Activated T-helper 1 cell treated with anti-CD3 and anti-CD28 coated beads, Interleukin-2, amount 50 U/mL, for 16 hours (primary cell): ENCODE measurements at places on chromosomes 2 and 18.

- no peak for DNase-seq
These were observed 9.0 kb downstream of the TM4SF20 start for GRCh38 chr2:227370092-227370491.

GRCh38 chr18:10926621-10927161, 222.7 kb downstream of the PIEZO2 start:
- no peak for DNase-seq

GRCh38 chr2:85291425-85292023, 36.3 kb downstream of the TGOLN2 start:
- no peak for DNase-seq

- DNase-seq = no peak
These were observed 110.9 kb downstream of the MIB1 start for GRCh38 chr18:21851327-21851961.

GRCh38 chr2:238139196-238140039, 950 bp downstream of the KLHL30 start:
- no peak for DNase-seq

DNA sequence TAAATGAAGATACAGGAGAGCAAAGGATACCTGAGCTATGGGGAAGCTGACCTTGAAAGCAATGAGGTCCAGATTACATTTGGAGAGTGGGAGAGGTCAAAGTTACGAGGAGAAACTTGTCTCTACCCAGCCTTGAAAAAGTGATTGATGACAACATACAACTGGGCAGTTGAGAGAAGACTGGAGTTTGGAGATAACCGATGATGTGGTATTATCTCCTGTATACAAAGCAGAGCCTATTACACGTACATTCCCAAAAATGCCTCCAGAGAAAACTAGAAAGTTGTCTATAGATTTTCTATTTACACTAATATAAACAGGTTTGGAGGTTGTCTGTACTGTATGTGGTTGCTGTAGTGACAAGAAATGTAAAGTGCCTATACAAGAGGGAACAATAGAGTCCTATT, 28.3 kb downstream of the ARL5A start:
- DNase-seq = no peak

- no peak for DNase-seq
These were observed 25.6 kb upstream of the ZNF407 start for GRCh38 chr18:74571895-74572680.

DNA sequence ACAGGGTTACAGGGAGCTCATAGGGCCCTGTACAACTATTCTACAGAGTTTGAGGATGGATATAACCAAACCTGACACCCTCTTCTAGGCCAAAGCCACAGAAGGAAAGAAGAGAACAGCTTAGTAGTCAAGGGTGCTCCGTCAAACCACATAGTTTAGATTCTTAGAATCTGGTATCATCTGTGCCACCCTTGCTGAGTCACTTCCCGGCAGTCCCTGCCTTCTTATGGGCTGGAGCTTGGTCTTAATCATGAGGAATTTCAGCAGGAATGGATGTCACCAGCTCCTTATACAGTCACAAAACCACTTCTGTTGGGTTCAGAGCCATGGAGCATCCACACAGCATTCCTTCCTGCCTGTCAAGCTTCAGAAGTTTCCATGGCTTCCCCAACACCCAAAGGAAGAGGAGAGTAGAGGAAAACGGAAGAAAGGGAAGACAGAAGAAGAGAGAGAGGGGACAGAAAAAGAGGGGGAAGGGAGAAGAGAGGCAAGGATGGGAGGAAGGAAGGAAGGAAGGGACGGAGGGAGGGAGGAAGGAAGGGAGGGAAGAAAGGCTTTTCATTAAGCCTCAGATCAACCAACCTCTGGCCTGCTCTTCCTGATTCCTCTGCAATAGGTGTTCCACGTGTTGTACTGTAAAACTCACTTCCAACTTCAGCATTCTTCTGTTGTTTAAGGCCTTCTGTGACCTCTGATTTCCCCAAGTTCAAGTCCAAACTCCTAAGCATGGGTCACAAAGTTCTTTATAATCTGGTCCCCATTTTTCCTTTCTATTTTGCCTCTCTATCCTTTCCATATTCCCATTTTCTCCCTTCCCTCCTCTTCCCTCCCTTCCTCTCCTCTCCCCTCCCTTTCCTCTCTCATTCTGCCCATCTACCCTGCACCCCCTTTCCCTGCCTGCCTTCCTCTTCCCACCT, 246.1 kb upstream of the TNP1 start:
- no peak for DNase-seq

- DNase-seq = no peak
These were observed 315.9 kb downstream of the RNF144A start for GRCh38 chr2:7233126-7233525.

DNA sequence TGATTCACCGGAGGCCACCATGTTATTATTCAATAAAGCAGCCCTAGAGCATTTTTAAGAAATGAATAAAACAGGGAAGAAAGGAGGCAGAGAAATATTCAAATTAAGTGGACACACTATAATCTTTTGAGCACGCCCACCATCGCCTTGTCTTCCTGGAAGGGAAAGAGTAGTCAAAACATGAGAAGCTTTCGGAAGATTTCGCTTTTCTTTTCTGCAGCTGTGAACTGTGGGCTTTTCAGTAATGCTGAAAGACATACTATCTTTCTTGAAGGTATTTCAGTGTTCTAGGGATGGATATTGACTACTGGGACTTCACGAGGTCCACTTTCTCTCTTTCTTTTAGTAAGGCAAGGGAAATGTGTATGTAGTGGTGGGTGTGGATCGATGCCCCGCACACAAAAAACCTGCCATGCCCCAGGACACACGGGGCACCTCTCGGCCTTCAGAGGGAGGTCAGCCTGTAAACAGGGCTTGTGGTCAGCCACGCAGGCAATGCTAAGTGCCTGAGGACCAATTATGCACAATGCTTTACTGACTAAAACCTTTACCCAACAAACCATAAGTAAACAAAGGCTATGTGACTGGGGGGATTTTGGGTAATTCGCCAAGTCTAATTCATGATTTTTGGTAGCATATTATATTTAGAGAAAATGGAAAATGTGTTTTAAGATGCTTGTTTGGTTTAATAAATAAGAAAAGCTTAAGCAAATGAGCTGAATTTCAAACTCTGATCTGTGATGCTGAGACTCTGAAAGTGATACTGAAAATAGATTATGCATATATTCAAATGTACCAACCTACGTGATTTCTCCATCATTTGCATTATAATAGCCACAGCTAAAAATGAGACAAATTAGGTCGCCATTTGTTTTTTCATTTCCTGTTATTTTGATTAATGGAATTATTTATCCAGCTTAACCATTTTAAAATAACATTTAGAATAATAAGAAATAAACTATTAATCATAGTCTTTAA, 130.5 kb downstream of the ZNF516 start:
- no peak for DNase-seq

DNA sequence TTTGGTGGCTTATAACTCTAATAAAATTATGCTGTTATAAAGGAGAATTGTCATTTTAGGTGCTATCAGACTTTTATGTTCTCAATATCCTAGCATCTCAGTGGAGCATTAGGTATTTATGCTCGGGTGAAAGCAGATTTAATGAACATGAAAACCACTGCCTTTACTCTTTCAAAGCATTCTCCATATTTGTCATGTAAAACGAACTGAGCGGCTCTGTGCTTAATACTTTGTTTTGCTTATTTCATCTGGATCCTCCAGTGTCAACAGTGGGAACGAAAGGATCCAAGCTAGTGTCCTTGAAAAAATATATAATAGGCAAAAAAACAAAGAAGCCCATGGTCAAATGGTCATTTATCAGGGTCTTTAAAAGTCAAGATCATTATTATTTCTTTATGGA, 53.5 kb downstream of the THSD7B start:
- no peak for DNase-seq

- no peak for DNase-seq
These were observed 35.5 kb downstream of the ZC3H6 start for GRCh38 chr2:112310906-112311305.

DNA sequence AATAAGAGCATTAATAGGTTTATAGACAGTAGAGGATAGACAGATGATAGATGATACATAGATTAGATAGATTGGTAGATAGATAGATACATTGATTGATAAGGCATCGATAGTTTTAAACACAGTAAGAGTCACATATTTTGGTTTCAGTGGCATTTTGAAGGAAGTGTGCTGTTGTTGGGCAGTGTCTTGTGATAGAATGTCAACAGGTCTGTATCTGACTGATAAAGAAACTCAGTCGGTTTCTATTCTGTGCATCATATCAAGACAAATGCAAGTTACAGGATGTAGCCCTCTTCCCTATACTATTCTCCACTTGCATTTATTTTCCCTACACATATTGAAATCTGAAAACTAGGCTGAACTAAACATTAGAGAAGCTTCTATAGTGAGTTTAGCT, 1229.0 kb upstream of the ZEB2 start:
- DNase-seq = no peak

DNA sequence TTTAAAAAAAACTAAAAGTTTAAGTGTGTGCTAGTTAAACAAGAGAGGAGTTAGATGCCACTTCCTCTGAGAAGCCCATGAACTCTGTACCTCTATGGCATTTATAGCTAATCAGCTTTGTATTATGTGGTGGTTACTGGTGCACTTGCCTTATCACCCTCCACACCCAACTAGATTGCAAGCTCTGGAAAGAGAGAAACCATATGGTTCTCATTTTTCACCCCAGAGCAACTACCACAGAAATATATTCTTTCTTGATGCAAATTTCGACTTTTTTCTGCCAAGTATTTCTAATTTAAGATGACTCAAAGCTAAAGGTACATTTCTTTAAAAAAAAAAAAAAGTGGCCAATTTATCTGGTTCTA, 24.2 kb downstream of the RAPH1 start:
- no peak for DNase-seq

DNA sequence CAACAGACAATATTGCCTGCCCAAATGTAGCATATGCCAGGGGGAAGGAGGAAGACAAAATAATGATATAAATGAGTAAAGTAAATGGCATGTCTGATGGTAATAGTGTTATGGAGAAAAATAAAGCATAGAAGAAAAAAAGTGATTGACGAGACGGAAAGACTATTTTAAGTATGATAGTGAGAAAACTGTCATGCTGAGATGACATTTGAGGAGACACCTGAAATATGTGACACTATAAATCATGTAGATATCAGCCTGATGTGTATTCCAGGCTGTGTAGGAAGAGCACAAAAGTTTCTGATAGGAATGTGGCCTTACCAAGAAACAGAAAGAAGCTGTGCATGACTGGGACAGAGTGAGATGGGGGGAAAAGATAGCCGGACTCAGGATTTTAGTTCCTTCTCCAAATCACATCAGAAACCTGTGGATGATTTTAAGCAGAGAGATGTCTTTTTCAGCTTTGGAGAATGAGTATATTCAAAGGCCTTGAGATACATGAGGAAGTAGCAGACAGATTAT, 387.3 kb upstream of the SYT4 start:
- DNase-seq = no peak

- DNase-seq = no peak
These were observed 55.1 kb downstream of the RHOB start for GRCh38 chr2:20501974-20502373.

GRCh38 chr18:3886575-3887322, 436.8 kb downstream of the TGIF1 start:
- no peak for DNase-seq

GRCh38 chr2:188326669-188327301, 35.1 kb downstream of the GULP1 start:
- DNase-seq = no peak

GRCh38 chr2:136497709-136498108, 267.6 kb upstream of the THSD7B start:
- no peak for DNase-seq

GRCh38 chr2:189854940-189855339, 70.7 kb downstream of the PMS1 start:
- DNase-seq = no peak

- DNase-seq = no peak
These were observed 99.7 kb downstream of the SLC8A1 start for GRCh38 chr2:40352041-40352702.

DNA sequence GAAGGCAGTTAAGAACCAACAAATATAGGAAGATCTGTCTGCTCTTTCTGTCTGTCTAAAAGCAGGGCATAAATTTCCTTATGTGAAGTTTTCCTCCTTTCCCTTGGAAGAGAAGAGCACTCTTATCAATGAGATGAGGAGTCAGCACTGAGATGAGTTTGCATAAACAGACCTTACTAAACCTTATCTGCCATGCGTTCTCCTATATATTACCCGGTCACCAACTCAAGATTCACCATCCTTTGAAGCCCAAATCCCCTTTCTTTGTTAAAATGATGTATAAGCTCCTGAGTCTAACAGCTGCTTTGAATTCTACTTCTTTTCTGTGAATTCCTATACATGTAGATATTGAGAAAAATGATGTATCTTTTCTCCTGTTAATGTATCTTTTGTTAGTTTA, 65.5 kb upstream of the FHL2 start:
- no peak for DNase-seq

DNA sequence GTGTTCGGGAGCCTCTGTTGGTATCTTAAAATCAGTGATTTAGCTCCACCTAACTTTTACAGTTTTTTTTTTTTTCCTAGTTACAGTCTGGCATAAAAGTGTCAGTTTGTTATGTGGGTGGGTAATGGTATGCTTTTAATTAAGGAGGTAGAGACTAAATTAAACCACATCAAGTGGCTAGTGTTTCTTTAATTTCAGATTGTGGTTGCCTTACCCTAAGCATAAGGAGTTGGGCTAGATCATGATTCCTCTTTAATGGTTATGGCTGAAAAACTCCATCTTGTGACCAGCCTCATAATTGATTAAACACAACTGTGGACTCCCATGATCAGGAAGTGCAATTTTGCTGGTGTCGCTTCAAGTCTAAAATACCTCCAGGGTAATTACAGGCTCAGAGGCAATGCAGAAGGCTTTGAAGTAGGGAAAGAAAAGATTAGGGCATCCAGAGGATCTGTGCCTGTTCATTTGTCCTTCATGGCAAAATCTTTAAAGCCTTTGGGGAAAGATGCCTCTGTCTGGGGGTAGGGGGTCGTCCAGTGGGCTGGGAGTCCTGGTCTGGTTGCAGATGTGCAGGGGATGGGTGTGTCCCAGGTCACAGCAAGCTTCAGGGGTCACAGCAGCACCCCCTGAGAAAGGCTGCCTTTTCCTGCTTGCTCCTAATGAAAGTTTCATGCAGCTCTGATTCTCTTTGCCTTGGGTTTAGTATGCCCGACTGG, 579.2 kb downstream of the BCL11A start:
- no peak for DNase-seq

GRCh38 chr2:128313091-128313836, 5.4 kb downstream of the HS6ST1 start:
- peak; percentile 2 for DNase-seq

DNA sequence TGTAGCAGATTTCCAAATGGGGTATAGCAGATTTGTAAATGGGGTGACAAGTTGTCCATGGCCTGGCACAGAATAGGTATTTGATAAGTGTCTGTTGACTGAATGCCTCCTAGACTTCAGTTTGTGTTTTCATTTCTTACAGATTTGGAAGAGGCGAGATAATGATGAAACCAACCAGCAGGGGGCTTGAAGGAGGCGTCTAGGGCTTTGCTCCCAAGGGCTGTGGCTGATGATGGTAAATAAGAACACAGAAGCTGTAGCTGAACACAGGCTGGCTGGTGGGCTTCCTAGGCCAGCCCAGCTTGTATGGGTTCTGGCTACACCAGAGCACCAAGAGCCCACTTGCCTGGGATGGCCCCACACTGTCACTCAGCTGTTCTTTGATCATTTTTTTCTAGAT, 19.4 kb downstream of the SFTPB start:
- DNase-seq = no peak
